Common myeloid progenitor, CD34-positive (primary cell): ENCODE measurements at places on chromosomes 7 and 10.

GRCh38 chr7:30705596-30705995, 23.3 kb upstream of the CRHR2 start:
- no peak for DNase-seq

DNA sequence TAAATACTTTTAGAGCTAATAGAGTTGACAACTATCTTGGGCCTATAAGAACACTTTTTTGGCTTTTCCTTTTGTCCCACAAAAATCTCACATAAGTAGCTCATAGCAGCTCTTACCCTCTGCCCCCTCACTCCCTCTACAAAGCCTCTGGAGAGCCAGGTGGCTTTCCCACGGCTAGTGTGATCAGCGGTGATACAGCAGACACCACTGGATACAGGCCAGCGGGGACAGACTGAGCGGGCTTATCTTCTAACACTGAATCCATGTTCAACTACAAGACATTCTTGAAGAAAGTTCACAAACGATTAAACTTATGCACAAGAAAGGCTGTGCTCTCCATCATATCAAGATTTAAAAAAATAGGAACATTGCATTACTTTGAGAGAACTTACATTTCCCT, 377.2 kb downstream of the PARD3 start:
- no peak for DNase-seq

DNA sequence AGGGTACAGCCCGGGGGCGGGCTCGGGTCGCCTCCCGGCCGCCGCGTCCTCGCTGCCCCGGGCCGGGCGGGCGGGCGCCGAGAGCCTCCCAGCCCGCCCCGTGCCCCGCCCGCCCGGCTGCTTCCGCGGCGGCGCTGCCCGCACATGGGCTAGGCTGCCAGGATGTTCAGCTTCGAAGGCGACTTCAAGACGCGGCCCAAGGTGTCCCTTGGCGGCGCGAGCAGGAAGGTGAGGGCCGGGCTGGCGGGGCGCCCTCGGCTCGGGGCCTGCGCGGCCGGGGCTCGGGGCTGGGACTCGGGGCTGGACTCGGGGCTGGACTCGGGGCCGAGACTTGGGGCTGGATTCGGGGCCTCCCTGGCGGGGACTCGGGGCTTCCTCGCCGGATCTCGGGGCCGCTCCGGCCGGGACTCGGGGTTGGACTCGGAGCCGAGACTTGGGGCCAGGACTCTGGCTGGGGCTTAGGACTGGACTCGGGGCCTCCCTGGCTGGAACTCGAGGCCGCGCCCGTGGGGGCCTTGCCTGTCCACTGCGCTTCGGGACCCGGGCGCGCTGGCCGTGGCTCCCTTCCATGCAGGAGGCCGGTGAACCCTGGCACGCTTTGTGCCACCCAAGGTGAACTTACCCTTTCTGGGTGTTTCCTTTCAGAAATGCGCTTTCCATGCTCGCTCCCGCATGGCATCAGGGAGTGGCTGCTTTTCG, 534 bp downstream of the UBE3C start:
- DNase-seq, result peak; percentile 81

DNA sequence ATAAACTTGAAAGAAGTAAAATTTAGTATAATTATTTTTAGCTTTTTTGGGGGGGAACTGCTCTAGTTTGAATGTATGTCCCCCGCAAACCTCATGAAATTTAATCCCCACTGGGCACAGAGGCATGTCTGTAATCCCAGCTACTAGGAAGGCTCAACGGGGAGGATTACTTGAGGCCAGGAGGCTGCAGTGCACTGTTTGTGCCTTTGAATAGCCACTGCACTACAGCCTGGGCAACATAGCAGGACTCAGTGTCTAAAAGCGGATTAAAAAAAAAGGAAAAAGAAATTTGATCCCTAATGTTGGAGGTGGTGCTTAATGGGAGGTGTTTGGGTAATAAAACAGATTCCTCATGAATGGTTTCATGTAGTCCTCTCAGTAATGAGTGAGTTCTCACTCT, 43.1 kb upstream of the PHF14 start:
- DNase-seq, result no peak
